ENCODE measurements at places on chromosomes 7 and 10.

- no peak for DNase-seq
These were observed 13.4 kb upstream of the SLIT1 start for GRCh38 chr10:97199152-97199551.

GRCh38 chr10:112532956-112533355, 85.9 kb downstream of the VTI1A start:
- DNase-seq = no peak

DNA sequence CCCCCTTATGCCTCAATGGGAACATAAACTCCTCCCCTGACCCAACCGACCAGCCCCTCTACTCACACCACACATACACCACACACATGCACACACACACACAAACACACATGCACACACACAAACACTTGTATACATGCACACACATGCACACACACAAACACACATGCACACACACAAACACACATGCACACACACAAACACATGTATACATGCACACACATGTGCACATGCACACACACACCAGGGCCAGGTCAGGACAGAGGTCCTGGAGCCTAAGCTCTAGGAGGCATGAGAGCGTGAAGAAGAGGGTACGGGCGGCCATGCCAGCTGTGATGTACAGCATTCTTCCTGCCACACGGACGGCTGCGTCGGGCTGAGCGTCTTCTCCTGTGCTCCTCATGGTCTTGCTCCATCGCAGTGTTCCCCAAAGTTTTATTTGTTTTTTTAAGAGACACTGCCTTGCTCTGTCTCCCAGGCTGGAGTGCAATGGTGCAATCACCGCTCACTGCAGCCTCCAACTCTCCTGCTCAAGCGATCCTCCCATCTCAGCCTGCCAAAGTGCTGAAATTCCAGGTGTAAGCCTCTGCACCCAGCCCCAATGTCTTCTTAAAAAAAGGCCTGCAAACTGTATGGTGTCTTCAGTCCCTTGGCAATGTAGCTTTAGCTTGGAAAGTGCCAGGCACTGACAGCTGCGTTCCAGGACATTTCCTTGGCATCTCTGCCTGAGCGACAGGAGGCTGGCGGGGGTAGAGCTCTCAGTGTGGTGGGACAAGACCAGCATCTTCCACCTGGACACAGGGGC, 38.8 kb upstream of the INPP5A start:
- no peak for DNase-seq

- no peak for DNase-seq
These were observed 99.7 kb downstream of the PLXNA4 start for GRCh38 chr7:132476541-132476940.

GRCh38 chr10:13795653-13796555, 209.1 kb downstream of the PRPF18 start:
- no peak for DNase-seq

GRCh38 chr10:74049955-74050354, 52.0 kb downstream of the VCL start:
- DNase-seq = no peak

- no peak for DNase-seq
These were observed 20.1 kb downstream of the LRRC20 start for GRCh38 chr10:70362328-70362727.

DNA sequence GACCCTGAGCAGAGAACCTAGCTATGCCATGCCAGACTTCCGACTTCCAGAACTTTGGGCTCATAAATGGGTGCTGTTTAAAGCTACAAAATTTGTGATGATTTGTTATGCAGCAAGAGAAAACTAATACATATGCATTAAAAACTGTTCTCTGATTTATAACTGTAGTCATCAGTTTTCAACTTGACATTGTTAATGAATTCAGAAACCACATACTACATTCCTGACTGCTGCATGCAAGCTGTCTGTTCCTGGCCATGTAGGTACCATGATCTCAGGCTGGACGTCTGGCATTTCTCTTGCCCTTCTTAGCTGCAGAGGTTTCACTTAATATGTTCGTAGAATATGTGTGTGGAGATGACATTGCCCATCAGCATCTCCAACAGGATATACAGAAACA, 28.4 kb downstream of the MKX start:
- DNase-seq = peak; percentile 64

DNA sequence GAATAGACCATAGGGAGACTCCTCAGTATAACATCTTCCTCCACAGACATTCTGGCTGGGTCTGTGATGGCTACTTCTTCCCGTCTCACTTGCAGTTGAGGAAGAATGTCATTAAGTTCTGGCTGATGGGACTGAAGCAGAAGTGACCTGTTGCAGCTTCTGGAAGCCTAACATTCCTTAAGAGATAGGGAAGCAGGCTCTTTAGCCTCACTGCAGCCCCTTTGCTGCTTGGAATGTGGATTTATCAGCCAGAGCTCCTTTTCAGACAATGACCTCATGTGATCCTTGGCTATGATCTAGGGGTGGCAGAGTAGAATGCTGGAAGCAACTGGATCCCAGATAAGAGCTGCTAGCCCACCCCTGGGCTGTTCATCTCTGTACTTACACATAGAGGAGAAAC, 142.5 kb downstream of the RNF216 start:
- DNase-seq = peak; percentile 31

DNA sequence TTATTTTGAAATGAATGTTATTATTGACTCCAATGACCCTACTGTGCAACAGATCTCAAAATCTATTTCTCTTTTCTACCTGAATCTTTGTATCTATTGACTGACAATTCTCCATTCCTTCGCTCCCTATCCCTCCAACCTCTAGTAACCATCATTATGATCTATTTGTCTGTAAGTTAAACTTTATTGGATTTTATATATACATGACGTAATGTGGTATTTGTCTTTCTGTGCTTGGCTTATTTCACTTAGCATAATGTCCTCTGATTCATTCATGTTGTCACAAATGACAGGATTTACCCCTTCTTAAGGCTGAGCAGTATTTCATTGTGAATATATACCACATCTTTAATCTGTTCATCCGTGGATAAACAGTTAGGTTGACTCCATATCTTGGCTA, 200.4 kb upstream of the SORCS1 start:
- no peak for DNase-seq

- no peak for DNase-seq
These were observed 18.0 kb upstream of the VCL start for GRCh38 chr10:73979809-73980433.

- no peak for DNase-seq
These were observed 46.8 kb downstream of the VIPR2 start for GRCh38 chr7:159097661-159098423.

DNA sequence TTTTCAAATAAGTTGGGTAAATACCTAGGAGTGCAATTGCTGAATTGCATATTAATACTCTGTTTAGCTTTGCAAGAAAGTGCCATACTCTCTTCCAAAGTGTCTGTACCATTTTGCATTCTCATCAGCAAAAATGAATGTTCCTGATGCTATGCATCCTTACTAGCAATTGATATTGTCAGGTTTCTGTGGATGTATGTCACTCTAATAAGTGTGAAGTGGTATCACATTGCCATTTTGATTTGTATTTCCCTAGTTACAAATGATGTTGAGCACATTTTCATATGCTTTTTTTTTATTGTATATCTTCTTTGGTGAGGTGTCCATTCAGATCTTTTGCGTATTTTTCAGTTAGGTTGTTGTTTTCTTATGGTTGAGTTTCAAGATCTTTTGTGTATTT, 230.4 kb upstream of the MAGI2 start:
- no peak for DNase-seq

GRCh38 chr7:107538001-107538400, 25.7 kb downstream of the COG5 start:
- DNase-seq = no peak

DNA sequence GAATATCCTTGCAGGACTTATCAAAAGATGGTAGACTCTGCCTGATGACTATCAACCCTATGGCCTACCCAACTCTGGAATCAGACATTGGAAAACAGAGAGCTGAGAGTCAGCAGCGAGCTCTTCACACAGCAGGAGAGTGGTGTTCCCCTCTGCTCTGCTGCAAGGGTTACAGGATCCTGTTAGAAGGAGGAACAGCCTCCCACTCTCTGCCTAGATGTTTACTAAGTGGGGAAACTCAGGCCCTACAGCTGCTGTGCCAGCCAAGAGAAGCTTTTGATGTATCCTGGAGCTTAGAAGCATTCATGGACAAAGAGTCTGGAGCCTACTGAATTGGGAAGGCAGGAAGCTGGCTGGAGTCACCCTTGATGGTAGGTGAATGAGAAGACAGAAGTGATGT, 104.6 kb downstream of the ABLIM1 start:
- no peak for DNase-seq

DNA sequence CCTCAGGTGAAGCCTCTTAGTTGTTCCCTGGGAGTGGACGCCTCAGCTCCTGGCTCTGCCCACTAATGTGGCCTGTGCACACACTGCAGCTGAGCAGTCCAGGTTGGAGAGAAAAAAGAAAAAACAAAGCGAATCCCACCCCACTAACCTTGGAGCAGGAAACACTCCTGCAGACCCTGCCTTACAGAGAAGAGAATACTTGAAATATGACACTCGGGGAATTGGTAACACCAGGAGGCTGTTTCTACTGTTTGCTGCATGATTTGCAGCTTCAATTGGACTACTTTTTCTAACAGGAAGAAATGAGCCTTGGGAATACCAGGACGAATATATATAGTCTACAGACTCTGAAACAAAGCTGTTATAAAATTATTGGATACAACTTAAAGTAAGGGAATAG, 22.2 kb downstream of the CDHR3 start:
- DNase-seq = no peak

DNA sequence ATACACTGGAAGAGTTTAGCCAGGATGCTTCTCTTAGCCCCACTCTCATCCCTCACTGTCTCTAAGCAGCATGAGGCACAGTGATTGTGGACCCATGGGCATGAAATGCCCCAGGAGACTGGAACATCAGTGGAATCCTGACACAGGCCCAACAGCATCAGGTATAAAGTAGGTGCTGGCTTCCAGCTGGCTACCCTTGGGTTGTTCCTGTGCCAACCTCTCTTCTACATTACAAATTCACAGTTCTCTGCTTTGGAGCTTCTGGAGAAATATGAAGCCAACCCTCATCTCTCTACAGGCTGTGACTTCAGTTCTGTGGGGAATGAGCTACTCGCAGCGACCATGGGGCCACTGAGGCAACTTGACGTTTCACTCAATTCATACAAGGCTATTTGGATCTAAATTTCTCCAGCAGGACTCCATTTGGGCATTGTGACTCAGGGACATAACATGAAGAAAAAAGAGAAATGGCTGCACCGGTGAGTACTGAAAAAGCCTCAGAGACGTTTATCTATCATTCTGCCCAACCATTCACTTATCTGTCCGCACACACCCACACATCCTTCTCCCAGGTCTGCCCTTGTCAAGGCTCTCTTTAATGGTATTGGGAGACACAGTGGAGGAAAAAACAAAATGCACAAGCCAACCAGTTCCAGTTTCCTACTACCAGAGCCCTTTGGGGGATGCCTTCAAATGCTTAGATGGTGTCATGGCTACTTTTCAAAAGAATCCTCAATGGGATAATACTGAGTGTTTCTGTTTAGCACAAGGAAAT, 35.4 kb upstream of the TM9SF3 start:
- no peak for DNase-seq

- DNase-seq = no peak
These were observed 19.9 kb upstream of the PCGF5 start for GRCh38 chr10:91200314-91201212.

DNA sequence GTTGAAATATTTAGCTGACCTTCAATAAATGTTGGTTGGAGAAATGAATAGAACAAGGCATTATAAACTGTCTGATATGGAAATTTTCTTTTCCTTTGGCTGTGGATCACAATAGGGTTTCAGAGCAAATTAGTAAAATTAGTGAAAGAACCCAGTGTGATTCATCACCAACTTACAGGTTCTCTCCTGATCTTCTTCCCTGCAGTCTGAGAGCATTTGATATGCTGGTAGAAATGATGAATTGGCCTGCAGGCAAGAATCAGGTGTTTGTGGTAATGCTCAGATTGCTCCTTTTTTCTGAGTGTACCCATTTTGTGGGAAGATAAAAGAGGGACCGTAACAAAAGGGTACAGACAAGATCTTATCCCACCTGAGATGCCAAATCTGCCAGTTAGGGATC, 51.9 kb downstream of the BTAF1 start:
- DNase-seq = no peak

- DNase-seq = peak; percentile 73
These were observed 56.3 kb downstream of the SFMBT2 start for GRCh38 chr10:7354330-7355047.

- peak; percentile 5 for DNase-seq
These were observed 8.3 kb upstream of the MMP21 start for GRCh38 chr10:125783957-125784356.

DNA sequence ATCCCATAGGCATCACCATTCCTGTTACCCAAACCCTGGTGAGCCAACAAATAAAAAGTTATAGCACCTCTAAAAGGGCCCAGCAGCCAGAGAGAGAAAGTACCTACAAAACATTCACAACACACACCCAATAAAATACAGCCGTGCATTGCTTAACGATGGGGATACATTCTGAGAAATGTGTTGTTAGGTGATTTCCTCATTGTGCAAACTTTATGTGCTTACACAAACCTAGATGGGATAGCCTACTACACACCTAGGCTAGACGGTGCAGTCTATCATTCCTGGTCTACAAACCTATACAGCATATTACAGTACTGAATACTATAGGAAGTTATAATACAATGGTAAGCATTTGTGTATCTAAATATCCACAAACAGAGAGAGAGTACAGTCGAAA, 44.9 kb upstream of the UCN3 start:
- no peak for DNase-seq

DNA sequence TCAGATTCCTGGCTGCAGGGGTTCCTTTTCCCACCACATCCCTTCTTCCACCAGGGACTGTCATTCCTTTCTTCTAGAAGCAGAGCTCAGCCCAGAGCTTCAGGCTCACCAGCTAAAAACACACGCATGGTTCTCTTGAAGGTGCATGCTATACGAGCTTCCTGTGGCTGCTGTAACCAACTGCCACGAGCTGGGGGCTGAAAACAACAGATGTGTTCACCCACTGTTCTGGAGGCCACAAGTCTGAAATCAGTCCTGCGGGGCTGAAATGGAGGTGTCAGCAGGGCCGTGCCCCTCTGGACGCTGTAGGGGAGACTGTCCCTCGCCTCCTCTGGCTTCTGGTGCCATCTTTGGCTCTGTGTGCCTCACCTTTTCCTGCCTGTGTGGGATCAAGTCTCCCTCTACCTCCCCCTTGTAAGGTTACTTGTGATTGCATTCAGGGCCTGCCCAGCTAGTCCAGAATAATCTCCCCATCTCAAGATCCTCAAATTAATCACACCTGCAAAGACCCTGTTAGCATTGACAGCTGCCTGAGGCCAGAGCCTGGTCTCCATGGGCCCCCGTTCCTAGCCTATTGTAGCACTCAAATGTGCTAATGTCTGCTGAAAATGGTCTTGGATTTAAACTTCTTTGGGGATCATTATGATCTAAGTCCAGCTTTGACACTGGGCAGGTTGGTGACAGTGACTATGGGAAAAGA, 13.7 kb downstream of the RAB19 start:
- DNase-seq = no peak

GRCh38 chr10:32054094-32054493, 2.1 kb downstream of the KIF5B start:
- DNase-seq = peak; percentile 53

DNA sequence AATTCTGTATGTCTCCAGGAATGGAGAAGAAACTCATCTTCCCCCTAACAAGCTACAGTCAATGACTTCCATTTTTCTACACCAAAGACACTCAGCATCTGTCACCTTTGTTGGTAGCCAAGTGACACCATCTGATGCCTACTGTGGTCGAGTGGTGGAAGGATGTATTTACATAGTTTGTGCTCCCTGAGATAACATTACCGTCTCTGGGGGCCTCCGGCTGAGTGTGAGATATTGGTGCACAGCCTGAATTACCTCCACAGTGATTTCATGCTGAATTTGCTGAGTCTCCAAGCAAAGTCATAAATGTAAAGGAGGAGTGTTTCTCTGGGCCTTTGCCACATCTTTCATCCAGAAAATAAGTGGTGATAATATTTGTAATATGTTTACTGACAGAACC, 114.0 kb downstream of the GRID1 start:
- DNase-seq = no peak
